Activated T-cell treated with anti-CD3 and anti-CD28 coated beads, Interleukin-2, amount 50 U/mL, for 72 hours (primary cell): ENCODE measurements at places on chromosomes 7 and 10. TPM values are rescaled to one million over a fixed set of nuclear protein-coding genes. Genes with fewer than 3 reads are reported as not detected.

The HERPUD2 gene
- total RNA-seq, result 40.4 TPM

The SLC26A4 gene
- 7.9 TPM for total RNA-seq

The LLCFC1 gene
- total RNA-seq, result not detected

The ADARB2 gene
- total RNA-seq, result 2.0 TPM

The NPFFR1 gene
- not detected for total RNA-seq

The PTPRE gene
- total RNA-seq, result 23.7 TPM

The ABLIM1 gene
- 186 TPM for total RNA-seq

The SPOCK2 gene
- 291 TPM for total RNA-seq
